ENCODE measurements at places on chromosomes 2 and 18. TPM values are rescaled to one million over a fixed set of nuclear protein-coding genes. Genes with fewer than 3 reads are reported as not detected.

The CD28 gene
- 3.8 TPM for polyA plus RNA-seq

The GPR35 gene
- 0.95 TPM for polyA plus RNA-seq

The DES gene
- polyA plus RNA-seq: 3,834 TPM

The SLC38A11 gene
- 0.28 TPM for polyA plus RNA-seq

The CHRNA1 gene
- 131 TPM for polyA plus RNA-seq

The PKP4 gene
- 31.1 TPM for polyA plus RNA-seq

The LYPD6 gene
- polyA plus RNA-seq: 1.4 TPM

The PLGLB2 gene
- polyA plus RNA-seq: 2.5 TPM

The EGR4 gene
- polyA plus RNA-seq: not detected

The CYP27C1 gene
- 5.3 TPM for polyA plus RNA-seq

The POTEI gene
- polyA plus RNA-seq: 0.05 TPM

The LBX2 gene
- 0.33 TPM for polyA plus RNA-seq

The SLC4A5 gene
- 2.2 TPM for polyA plus RNA-seq

The CTAGE1 gene
- not detected for polyA plus RNA-seq

- DNase-seq: no peak
Observed at GRCh38 chr2:42340045-42340937, 20.7 kb downstream of the COX7A2L start.

- DNase-seq: no peak
Observed at GRCh38 chr2:86251840-86252266, 52.6 kb downstream of the MRPL35 start.

- DNase-seq: no peak
Observed at GRCh38 chr2:171792886-171793580, 101.0 kb downstream of the SLC25A12 start.

DNA sequence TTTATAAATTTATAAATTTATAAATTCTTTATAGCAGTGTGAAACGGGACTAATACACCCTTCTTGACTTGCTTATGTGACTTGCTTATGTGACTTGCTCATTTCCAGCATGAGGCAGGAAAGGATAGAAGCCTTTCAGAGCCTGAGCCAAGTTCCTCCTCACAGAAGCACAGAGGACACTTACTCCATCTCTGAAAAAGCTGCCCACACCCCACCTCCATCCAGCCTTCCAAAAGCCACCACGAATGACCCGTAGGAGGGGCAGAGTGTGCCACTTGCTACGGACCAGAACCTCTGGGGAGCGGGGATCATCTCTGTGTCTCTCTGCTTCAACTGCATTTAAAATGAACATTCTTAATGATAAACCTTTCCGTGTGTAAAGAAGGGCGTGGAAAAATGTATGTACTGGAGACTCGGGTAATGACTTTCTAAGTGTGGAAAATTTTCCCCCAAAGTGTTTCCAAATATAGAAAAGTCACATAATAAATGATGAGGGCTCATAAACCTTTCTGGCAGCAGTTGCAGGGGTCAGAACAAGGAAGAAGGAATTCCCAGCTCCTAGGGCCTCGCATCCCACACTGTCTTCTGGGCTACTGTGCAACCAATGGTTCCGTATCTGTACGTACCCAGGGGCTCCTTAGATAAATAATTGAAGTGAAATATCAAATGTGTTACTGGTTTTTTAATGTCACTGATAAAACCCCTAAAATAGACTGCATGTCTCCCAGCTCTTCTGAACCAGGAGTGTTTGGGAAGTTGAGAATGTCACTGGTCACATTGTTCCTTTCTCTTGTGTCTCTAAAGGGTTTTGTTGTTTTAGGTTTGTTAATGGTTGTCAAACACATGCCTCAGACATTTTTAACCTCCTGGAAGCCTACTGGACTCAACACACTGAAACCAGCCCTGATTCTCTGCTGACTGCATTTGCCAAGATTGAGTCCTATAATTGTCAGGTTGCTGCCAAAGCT lies 104.5 kb upstream of the LTBP1 start:
- peak; percentile 47 for DNase-seq

- DNase-seq: no peak
Observed at GRCh38 chr18:60739212-60739611, 366.6 kb upstream of the MC4R start.

- no peak for DNase-seq
Observed at GRCh38 chr2:240911641-240912265, 5.6 kb downstream of the CROCC2 start.

GRCh38 chr2:171205551-171205950 lies 44.9 kb upstream of the TLK1 start:
- DNase-seq: no peak

DNA sequence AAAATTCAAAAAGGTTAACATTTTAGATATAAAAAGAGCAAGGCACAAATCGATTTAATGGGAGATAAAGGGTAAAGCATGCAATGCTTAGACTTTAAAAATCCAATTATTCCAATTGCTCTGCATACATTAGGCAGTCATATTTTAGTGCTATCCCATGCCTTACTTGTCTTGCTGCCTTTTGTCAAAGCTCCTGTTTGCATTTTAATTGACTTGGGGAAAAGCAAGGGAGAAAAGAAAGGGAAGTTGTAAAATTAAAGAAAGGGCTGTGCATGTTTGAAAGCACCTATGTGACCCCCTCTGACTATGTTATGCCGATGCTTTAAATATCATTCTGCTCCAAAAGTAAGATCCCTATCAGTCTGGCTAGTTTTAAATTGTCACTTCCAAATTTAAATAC lies 193.7 kb upstream of the VWC2L start:
- DNase-seq: no peak

DNA sequence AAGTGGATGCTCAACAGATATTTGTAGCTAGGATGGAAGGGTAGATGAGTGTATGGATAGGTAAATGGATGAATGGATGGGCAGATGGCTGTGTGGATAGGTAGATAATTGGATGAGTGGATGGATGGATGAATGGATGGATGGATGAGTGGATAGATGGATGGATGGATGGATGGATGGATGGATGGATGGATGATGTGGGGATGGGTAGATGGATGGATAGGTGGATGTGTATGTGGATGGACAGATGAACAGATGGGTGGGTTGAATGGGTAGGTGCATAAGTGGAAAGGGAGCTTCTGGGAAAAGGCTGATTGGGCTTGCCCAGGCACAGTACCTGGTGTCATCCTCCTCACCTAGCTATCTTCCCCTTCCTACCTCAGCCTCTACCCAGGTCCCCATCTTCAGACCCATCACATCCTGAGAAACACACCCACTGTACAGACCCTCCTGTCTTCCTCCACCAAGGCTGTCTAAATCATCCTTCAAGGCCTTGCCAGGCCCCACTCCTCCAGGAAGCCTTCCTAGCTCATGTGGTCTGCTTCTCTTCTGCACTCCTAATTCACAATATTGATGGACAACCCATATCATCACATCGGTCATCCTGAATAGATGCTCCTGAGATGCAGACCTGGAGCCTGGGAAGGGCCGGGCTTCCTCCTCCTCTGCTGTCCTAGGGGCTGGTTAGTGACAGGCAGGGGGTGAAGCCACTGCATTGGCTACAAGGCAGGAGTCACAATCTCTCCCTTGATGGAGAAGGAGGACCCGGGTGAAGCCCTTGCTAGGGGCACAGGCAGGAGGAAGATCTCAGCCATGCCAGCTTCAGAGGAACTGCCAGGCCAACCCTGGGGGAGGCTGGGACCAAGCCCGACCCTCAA lies 49.4 kb downstream of the SMAD7 start:
- no peak for DNase-seq

GRCh38 chr2:42342795-42343241 lies 18.2 kb downstream of the COX7A2L start:
- DNase-seq: no peak

DNA sequence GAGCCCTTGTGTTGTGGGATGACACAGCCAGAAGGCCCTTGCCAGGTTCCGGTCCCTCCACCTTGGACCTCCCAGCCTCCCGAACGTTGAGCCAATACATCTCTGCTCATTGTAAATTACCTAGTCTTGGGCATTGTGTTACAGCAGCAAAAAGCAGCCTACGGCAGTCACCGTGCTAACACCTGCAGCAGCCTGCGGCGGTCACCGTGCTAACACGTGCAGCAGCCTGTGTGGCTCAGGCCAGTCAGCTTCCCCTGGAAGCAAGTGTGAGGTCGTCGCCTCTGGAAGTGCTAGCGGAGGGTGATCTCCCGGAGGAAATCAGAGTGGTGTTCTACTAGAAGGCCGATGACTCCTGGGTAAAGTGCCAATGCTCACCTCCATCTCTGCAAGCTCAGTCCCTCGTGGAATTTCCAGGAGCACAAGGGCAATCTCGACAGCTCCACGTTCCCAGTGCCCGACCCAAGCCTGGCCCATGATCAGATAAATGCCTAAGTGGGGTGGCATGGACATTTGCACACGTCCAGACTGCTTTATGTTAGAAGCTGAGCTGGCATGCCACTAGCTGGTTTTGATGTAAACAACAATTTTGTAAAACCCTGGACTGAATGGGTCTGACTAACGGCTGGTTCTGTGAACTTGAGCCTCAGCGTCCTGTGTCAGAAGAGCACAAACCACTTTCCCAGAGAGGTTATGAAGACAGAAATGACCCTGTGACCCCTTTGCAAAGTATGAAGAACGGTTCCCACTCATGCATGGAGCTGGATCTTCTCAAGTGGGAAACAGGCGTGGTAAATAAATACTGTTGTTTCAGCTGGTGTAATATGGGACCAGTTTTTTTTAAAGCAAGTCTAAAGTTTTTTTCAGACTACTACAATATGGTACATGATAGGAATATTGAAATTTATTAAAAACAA lies 11.4 kb upstream of the CNDP1 start:
- DNase-seq: peak; percentile 29

DNA sequence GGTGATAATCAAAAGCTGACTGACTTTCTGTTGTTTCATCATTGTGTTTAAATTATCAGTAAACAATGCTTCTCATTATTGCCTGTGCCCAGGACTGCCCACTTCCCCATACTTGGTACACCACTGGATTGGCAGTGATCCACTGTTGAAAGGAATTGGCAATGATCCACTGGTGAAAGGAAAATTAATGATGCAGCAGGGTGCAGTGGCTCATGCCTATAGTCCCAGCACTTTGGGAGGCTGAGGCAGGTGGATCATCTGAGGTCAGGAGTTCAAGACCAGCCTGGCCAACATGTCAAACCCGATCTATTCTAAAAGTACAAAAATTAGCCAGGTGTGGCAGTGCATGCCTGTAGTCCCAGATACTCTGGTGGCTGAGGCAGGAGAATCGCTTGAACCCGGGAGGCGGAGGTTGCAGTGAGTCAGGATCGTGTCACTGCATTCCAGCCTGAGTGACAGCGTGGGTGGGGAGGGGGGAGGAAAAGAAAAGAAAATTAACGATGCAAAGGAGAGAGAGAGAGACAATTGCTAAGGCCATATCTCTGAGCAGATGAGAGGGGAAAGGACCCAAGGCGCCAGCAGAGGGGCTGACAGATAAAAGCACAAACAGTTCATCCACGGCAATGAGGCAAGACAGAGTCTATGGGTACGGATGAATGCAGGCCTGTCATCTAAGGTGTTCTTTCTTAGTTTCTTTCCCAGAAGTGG lies 10.2 kb upstream of the GTF2A1L start:
- no peak for DNase-seq

GRCh38 chr2:154713675-154714074 lies 15.2 kb downstream of the KCNJ3 start:
- no peak for DNase-seq

GRCh38 chr18:43917520-43917919 lies 640.2 kb upstream of the SYT4 start:
- DNase-seq: peak; percentile 62

- no peak for DNase-seq
Observed at GRCh38 chr2:101958061-101958460, 33.7 kb upstream of the IL1R2 start.

GRCh38 chr18:31773774-31774476 lies 13.2 kb upstream of the SLC25A52 start:
- no peak for DNase-seq

DNA sequence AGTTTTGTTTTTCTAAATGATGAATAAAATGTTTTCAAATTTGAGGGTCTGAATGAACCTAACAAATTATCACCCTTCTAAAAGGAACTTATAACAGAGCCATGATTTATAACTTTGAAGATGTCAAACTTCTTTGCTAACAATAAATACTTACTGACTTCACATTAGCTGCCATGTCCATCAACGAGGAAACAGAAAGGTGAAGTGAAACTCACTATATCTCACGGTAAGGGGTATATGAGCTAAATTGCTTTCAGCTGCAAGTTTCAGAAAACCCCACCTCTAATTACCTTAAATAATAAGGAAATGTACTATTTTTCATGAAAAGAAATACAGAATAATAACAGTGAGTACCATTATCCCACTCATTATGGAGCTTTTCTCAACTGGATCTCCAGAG lies 350.8 kb upstream of the NT5C1B start:
- DNase-seq: no peak

GRCh38 chr18:31774477-31774785 lies 13.8 kb upstream of the SLC25A52 start:
- DNase-seq: no peak

DNA sequence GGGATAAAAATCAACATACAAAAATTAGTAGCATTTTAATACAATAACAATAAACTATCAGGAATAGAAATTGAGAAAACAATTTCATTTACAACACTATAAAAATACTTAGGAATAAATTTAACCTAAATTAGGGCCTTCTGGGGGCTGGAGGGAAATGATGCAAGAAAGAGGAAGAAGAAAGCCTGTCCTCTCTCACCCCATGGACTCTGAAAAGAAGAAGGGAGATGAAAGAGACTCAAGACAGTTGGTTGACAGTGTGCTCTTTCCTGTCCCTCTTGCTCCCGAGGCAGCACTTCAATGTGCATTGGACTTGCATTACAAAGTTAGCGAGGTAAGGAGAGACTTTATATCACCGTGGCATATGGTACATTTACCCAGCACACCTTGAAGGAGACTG lies 88.5 kb downstream of the VAPA start:
- no peak for DNase-seq

- DNase-seq: peak; percentile 51
Observed at GRCh38 chr2:218368621-218369153, 12.0 kb downstream of the CATIP start.

DNA sequence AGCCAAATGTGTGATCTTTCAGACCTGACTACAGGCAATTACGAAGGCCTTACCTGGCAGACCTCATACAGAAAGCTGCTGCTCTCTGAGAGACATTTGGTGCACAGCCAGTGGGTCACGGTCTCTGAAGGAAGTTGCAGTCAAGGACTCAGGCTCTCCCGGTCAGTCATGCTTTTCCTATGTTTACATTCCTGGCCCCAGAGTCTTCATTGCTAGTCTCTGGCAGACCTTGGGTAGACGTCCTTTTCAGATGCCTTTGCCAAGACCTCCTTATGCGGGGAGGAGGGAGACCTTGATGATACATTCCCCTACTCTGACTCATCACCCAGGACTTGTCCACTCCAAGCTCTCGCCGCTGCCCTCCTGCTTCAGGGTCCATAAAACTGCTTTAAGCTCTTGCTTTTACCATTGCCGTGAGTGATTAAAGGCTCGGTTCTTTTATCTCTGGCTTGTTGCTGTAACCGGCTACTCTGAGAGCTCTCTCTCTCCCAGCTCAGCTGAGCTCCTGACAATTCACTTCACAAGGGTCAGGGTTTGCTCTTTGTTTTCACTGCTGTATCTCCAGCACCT lies 62.0 kb upstream of the SLC35F5 start:
- DNase-seq: peak; percentile 74

DNA sequence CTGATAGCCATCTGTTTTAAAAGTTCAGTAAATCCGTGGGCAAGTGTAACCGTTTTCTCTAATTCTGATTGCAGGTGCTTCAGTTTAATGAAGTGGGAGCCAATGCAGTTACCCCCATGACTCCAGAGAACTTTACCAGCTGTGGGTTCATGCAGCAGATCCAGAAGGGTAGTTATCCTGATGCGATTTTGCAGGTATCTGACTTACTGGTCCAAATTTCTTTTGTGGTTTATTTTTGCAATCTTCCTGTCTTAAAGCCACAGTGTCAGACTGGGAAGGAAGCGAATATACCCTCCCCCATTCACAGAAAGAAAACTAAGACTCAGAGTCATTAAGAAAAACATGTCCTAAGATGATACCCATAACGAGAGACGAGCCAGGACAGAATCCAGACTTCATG lies 7.7 kb downstream of the SERPINB2 start:
- no peak for DNase-seq
